Smooth muscle cell of the brain vasculature (primary cell): ENCODE measurements at places on chromosomes 4 and X.

- DNase-seq, result no peak
Measured at GRCh38 chr4:138677748-138678147, 337.8 kb upstream of the NOCT start.

DNA sequence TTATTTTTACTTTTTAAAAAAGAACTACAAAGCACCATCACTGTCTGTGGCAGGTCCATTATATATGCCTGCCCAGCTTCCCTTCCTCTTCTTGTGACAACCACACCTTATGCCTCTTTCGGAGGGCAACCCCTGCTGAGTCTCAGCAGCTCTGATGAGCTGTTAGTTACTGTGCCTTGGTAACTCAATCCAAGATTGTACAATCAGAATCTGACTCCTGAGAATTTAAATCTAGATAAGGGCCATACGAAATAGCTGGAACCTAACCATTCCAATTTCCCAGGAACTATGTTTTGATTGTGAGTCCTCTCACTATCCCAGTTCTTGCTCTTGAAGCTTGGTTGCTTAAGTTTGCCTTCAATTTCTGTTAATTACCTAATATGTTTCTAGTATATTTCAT lies 61.9 kb downstream of the ADAMTS3 start:
- no peak for DNase-seq

- no peak for DNase-seq
Measured at GRCh38 chrX:127606590-127606989, 445.6 kb downstream of the ACTRT1 start.

DNA sequence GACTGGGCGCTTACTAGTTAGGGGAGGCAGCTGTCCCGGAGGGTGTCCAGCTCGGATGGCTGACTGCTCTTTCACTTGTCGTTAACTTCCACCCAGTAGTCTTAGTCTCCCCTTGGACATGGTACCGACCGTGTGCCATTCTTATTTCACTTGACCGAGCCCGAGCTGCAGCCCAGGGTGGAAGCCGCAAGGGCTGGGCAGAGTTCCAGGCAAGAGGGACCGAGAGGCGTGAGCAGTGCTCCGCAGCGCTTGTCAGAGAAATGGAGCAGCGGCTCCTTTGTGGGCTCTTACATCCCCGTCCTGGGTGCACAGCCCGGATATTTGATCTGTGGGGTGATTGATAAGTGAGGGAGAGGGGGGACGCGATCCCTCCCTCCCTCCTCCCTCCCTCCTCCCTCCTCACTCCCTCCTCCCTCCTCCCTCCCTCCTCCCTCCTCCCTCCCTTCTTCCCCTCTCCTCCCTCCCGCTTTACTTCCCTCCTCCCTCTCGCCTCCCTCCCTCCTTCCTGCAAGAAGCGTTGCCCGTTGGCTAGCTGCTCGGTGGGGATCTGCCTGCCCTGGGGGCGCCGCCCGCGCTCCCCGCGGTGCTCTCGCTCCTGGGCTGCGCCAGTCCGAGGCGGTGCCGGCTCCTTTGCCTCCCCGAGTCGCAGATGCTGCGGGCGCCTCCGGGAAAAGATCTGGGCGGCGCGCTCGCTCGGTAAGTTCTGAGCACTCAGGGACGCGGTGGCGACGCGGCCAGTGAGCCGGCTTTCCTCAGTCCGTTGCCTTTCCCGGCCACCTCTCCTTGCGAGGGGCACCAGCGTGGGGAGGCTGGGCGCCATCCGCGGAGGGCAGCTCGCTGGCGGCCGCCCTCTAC lies at the start of gene SLITRK2:
Gene SLITRK2 (plus strand): TSS at position 499 of the 855 bp plus-strand sequence. CDS start 4,597 bp downstream, outside the sequence.
- DNase-seq, result no peak

- DNase-seq, result no peak
Measured at GRCh38 chr4:155780775-155781174, 22.0 kb downstream of the GUCY1B1 start.

DNA sequence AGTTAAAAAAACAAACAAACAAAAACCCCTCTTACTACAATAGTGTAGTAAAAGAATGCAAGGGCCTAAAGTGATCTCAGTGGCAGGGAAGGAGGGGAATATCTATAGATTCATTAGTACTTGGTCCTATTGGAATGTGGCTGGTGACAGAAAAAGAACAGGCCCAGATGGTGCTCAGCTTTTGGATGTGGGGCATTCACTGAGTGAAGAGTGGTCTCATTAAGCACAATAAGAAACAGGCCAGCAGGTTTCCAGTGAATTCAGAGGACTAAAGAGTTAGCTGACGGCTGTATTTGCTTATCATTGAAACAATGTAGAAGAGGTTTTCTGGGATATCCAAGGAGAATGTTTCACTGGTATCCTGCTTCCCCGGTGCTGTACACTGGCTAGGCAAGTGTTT lies 243.8 kb upstream of the HHIP start:
- no peak for DNase-seq

DNA sequence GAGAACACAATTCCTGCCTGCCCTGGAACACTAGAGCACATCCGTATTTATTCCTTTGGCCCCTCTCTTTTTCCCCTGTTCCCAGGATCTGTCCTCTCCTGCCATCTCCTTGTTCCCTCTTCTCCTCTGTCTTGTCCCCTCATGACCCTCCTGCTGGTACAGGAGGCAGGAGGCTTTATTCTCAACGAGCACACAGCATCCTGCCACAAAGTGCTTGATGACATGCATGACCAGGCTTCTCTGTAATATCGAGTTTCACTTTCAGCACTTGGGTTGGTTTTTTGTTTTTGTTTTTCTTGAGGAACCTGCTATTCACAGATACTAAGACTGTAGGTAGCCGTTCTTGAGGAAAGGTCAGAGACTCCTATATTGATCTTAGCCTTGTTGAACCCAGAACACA lies 35.3 kb downstream of the NALF2 start:
- DNase-seq, result no peak

GRCh38 chr4:122534776-122535175 lies 78.3 kb upstream of the IL2 start:
- no peak for DNase-seq

- no peak for DNase-seq
Measured at GRCh38 chr4:88162626-88163025, 4.2 kb upstream of the ABCG2 start.

- no peak for DNase-seq
Measured at GRCh38 chr4:1536579-1537409, 130.6 kb upstream of the NKX1-1 start.
